AG10803 (cell line): ENCODE measurements at places on chromosomes 7 and 10.

- no peak for DNase-seq
Observed at GRCh38 chr7:94492601-94493000, 17.0 kb upstream of the CASD1 start.

- DNase-seq: no peak
Observed at GRCh38 chr7:47357863-47358262, 224.0 kb downstream of the TNS3 start.

GRCh38 chr7:76428868-76429805 lies 4.4 kb downstream of the ZP3 start:
- DNase-seq: peak; percentile 55

DNA sequence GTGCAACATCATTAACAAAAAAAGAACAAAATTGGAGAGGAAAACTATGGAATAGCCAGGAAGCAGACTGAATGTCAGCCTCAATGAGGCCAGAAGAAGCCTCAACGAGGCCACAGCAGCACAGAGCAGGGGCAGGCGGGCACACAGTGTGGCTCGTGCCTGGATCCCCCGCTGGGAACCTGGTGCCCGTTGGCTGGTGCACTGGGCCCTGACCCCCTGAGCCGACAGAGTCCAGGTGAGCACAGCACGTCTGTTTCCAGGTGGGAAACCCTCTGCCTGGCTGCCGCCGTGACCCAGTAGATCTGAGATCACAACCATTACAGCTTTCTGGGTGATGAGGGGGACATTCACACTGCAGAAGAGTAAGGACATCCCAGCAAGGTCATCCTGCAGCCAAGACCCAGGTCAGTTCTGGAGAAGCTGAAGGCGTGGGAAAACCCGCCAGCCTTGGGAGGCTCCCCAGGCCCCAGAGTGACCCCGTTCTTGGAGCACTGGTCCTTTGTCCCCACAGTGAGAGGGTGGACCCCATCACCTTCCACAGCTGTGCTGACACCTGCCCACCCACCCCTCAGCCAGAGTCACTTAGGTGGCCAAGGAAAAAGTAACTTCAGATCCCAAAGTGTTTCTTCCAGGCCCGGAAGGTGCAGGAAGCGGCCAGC lies 222.1 kb downstream of the ADARB2 start:
- DNase-seq: no peak

GRCh38 chr7:82615527-82615926 lies 171.9 kb upstream of the CACNA2D1 start:
- DNase-seq: no peak

DNA sequence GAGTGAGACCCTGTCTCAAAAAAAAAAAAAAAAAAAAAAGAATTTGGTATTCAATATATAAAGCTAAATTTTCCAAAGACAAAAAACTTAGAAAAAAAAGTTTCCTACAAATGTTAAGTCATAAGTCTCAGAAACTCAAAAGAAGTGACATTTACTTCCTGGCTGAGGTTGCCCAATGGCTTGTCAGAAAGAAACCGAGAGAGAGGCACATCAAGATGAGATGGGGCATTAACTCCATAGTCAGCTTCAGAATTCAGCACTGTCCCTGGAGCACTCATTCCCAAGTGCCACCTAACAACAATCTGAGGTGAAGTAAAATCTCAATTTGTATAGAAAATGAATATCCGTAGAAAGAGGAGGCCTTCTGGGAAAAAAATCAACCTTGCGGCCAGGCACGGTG lies 6.8 kb upstream of the SPOCK2 start:
- DNase-seq: no peak
